Thoracic aorta (tissue), 2 donors: ENCODE measurements at places on chromosomes 5 and 9. TPM values are rescaled to one million over a fixed set of nuclear protein-coding genes. Genes with fewer than 3 reads are reported as not detected.

The C6 gene
- 0.68 TPM for total RNA-seq

The DMRT3 gene
- 0.28 TPM for total RNA-seq

The SOHLH1 gene
- total RNA-seq, result not detected

The NUTM2F gene
- not detected for total RNA-seq

The TAL2 gene
- not detected for total RNA-seq

The NME5 gene
- not detected for total RNA-seq
